Neural progenitor cell (in vitro differentiated cells): ENCODE measurements at places on chromosomes 5 and 9. TPM values are rescaled to one million over a fixed set of nuclear protein-coding genes. Genes with fewer than 3 reads are reported as not detected.
A peak's percentile ranks its signal among the peaks of the same experiment; 100 is the strongest.

GRCh38 chr5:97839341-97840086 lies 656.5 kb upstream of the RIOK2 start:
- no peak for DNase-seq

- DNase-seq, result no peak
Observed at GRCh38 chr5:99119326-99119725, 190.5 kb upstream of the CHD1 start.

DNA sequence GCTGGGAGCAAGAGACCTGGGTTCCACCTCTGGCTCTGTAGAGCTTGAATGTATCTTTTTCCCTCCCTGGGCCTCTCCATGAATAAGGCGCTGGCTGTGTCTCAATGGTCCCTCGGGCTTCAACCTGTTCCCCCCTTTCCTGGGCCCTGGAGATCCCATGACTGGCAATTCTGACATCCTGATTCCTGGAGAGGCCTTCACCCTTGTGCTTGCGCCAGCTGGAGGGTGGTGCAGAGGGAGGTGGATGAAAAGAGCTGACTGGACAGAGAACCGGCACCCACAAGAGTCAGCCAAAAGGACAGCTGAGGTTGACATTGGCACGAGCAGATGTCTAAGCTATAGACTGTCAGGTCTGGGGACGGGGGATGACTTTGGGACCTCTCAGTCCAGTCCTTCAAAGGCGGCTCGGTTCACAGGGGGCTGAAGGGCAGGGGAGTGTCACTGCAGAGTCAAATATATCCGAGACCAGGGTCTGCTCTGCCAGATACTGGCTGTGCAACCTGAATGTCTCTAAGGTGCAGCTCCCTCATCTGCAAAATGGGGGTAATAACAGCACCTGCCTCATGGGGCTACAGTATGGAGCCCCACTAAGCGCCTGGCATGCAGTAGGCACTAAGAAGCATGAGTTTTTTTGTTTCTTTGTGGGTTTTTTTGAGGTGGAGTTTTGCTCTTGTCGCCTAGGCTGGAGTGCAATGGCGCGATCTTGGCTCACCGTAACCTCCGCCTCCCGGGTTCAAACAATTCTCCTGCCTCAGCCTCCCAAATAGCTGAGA lies 13.8 kb downstream of the DNM1 start:
- DNase-seq, result no peak

DNA sequence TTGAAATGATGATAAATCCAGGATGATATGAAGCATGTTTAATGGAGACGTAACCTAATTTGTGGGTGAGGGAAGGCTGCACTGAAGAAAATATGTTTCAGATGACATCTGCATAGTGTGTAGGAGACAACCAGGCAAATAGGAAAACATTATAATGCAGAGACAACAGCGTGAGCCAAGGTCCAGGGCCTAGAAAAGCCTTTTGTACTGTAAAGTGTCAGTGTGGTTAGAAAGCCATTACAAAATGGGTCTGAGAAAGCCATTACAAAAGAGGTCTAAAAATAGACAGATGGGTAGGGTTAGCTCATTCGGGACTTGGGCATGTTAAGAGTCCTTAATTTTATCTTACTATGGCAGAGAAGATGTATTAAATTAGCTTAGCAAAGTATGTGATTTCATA lies 14.9 kb upstream of the GABRG2 start:
- no peak for DNase-seq

GRCh38 chr9:89425024-89425805 lies 72.7 kb downstream of the SEMA4D start:
- no peak for DNase-seq

GRCh38 chr5:143642791-143643190 lies 169.2 kb upstream of the HMHB1 start:
- no peak for DNase-seq

DNA sequence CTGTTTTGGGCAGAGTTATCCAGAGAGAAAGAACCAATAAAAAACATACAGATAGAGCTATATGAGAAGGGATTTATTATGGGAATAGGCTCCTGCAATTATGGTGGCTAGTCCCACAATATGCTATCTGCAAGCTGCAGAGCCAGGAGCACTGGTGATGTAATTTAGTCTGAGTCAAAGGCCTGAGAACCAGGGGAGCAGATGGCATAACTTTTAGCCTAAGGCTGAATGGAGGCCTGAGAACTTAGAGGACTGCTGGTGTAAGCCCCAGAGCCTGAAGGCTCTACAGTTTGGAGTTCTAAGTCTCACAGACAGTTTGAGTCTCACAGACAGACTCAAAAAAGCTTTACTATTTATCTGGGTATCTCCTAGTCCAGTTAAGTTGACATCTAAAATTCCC lies 263.8 kb downstream of the FBXL7 start:
- no peak for DNase-seq

DNA sequence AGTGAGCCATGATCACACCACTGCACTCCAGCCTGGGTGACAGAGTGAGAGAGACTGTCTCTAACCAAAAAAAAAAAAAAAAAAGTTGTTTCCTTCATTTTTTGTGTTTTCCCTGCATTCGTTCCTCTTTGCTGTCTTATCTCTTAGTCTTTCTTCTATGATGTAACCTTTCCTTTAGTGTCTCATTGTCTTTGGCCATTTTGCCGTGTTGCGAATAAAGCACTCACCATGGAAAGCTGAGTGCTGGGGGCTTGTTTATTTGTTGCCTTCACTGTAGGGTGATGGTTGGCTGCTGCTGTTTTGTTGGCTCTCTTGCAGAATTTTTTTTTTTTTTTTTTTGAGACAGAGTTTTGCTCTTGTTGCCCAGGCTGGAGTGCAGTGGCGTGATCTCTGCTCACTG lies 7.7 kb downstream of the EHMT1 start:
- DNase-seq, result no peak

DNA sequence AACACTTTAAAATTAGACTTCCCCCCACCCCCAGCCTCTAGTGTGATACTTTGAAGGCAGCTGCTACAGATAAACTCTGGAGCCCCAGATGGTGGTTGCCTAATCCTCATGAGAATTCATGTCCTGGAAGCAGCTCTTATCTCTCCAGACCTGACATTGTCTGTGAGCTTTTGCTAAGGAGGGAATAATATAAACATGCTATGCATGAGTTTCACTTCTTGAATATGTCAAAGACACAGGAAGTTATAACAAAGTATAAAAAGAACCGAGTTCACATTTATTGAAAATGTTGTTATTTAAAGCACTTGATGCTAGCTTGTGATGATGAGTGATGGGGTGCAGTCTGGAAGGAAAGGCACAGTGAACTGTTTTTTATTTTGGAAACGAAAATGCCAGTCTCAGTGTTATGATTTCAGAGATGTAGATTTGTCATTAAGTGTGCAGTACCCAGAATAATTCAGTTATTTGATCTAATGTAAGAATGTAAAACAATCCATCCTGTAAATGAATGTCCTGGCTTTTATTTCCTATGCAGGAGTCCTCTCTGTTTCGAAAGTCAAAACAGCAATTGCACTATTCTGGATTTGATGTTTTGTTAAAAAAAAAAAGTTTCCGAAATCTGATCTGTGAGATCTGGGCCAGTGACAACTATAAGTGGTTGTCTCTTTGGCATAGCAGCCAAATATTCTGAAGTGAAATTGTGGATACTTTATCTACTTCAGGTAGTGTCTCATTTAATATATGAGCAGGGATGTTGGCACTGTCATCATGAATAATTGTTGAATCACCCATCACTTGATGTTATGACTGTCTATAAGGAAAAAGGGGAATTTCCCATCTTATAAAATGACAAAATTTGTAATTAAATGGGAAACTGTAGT lies 77.0 kb downstream of the ZCCHC7 start:
- peak; percentile 76 for DNase-seq

DNA sequence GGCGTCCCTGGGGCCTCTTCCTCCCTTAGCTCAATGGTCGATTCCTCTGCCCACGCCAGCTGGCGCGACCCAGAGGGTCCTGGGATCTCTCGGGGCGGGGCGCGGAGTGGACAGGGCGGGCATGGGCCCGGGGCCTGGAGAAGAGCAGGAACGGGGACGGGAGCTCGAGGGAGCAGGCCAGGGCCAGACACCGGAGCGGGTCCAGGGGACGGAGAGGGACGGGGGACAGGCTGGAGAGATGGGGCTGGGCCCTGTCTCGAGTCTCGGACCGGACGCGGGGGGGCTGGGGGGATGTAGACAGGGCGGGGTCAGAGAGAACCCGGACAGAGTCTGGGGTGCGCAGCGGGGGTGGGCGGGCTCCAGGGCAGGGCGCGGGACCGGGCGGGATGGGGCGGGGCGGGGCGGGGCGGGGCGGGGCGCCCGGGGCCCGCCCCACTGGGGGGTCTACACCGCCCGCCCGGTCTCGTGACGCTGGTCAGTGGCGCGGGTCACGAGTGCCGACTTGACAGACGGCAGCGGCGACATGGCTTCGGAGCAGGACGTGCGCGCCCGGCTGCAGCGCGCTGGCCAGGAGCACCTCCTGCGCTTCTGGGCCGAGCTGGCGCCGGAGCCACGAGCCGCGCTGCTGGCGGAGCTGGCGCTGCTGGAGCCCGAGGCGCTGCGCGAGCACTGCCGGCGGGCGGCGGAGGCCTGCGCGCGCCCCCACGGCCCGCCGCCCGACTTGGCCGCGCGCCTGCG lies at the start of gene UAP1L1:
TSS of gene UAP1L1 (plus strand) at position 508 of the 738 bp plus-strand sequence. CDS start at position 524, 16 bp downstream.
- DNase-seq, result peak; percentile 75

- no peak for DNase-seq
Observed at GRCh38 chr9:109286981-109287380, 33.9 kb downstream of the EPB41L4B start.

Gene GADD45G
- 1.8 TPM in 1 of 2 replicates, not detected in the other for total RNA-seq

Gene INSL4
- not detected in 2 replicates for total RNA-seq

Gene B4GALT7
- 11.6 and 23.1 TPM in 2 replicates for total RNA-seq

Gene ZNF366
- not detected in 2 replicates for total RNA-seq

Gene DNAJA1
- 146 and 180 TPM in 2 replicates for total RNA-seq

Gene CCNJL
- 8.4 and 9.4 TPM in 2 replicates for total RNA-seq

Gene INSL6
- not detected in 2 replicates for total RNA-seq
